MCF 10A (cell line): ENCODE measurements at places on chromosomes 11 and 22.

- DNase-seq: no peak
Measured at GRCh38 chr22:39925273-39925672, 24.4 kb downstream of the GRAP2 start.

DNA sequence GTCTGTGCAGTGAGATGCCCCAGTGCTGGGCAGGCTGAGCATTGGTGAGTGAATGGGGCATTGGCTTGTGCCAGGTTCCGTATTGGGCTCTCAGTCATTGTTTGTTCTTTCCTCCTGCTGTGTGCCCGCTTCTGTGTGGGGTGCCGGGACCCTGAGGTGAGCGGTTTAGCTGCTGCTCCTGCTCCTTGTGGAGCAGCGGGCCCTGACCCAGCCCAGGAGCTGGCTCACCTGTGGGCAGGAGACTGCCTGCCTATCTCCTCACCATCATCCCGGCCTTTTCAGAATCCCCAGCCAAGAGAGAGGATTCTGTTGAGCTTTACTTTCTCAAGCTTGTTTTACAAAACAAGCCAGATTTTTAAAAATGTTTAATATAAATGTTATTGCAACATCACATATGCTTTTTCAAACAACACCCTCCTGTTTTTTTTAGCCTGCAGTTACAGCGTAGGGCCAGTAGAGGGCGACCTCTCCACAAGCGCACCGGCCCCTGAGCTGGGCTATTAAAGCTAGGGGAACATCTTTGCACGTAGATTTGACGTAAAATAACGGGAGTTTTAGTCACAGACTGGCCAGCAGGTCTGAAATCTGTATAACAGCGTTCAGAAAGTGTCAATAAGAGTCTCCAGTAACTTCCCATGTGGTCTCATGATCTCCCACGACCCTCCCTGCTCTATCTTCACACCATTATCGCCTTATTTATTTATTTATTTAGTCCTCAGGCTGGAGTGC lies 25.1 kb upstream of the RELT start:
- peak; percentile 72 for DNase-seq

GRCh38 chr11:83571302-83571701 lies 285.1 kb upstream of the CCDC90B start:
- peak; percentile 5 for DNase-seq

DNA sequence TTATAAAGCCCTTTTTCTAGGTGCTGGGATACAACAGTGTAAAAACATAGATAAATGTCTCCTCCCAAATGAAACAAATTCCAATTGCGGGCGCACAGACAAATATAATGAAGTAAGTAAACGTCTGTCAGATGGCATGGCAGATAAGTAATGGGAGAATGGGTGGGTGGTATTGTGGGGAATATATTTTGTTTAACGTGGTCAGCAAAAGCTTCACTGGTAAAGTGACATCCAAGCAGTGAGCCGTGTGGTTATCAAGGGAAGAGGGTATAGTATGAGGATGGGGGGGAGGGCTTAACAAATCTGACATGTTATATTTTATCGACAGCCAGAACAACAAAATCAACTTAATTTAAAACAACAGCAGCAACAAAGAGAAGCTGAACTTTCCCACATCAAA lies 1.2 kb downstream of the SVIP start:
- DNase-seq: no peak

- DNase-seq: no peak
Measured at GRCh38 chr11:108713076-108713790, 48.4 kb downstream of the DDX10 start.

DNA sequence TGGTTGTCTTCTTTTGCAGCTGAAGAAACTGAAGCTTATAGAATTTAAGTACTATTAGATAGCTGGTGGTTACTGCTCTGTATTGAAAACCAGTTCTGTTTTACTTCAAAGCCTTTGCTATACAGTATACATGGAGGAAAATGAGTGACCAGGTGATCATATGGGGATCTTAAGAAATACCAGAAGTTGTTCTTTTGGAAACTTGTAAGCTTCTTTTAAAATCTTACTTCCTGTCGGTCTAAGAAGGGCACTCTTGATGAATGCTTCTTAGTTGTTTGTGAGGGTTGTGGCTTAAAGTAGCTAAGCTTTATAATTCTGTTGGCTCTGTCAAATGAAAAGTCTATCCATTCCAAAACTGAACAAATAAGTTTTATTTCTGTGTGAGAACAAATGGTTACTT lies 55.2 kb downstream of the PDE3B start:
- no peak for DNase-seq

DNA sequence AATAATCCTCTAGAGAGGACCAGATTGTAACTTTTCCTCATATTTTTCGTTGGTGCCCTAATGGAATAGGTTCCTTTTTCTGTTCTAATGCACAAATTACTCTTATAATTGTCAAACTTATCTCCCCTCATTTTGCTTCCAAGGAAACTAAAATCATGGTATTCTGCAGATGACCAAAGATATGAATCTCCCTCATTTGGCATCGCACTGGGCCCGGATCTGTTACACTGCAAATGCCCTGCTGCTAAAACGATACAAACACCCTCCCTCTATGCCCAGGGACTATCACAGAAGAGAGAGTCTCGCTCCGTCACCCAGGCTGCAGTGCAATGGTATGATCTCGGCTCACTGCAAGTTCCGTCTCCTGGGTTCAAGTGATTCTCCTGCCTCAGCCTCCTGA lies 7.6 kb downstream of the KLHDC7B start:
- no peak for DNase-seq

- peak; percentile 44 for DNase-seq
Measured at GRCh38 chr11:72483412-72484186, 49.3 kb upstream of the CLPB start.

DNA sequence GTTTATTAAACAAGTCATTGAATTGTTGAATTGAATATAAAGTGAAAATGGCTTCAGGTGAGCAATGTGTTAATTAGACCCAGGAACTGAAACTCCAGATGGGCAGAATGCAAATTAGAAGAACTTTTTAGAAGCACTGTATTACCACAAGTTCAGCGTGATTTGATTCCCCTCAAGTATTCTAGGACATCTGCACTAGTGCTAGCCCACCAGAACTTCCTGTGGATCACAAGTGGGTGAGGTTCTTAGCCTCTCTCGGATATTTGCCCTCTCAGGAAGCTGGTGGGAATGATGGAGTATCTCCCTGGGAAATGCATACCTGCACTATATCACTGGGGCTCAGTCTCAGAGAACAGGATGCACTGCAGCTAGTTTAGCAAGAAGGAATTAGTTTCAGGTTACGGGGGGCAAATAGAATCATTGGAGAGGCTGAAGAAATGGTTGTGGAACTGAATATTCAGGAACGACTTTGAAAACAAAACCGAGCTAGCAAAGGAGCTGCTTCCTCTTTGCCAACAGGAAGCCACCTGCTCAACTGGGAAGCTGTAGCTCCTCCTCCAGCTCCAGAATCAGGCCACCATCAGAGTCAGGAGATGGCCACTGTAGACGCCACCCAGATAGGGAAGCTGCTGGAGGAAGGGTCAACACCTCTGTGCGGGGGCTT lies 74.3 kb downstream of the DHCR7 start:
- DNase-seq: no peak

DNA sequence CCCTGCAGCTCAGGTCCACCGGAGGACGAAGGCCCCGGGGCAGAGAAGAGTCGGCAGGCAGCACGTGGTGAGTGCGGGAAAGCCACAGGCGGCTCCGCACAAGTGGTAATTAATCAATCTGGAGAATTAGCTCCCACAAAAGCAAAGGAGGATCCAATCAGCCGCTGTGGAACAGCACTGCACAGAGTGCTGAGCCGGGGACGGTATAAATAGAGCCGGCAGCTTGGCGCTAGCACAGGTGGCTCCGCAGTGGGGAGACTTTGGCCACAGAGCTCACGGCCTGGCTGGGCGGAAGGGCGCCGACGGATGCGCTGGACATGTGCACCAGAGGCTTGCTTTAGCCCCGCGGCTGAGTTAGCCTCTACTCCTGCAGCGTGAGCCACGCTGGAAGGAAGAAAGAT lies 48.9 kb downstream of the IGSF9B start:
- DNase-seq: no peak

DNA sequence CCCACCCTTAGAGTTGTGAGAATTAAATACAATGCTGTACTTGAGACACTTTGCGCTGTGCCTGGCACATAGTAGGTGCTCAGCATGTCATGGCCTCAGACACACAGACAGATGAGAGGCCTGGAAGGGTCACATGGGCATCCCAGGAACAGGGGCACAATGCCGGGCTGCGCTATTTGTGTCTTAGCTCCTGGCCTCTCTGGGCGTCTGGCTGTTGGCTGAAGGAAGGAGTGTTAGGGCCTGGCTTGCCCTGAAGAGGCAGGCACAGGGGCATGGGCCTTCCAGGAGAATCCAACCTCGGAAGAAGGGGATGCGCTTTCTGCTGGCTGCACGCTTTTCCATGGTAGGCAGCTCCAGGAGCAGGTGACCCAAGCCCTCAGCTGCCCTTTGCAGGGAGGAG lies 41.4 kb downstream of the ST14 start:
- no peak for DNase-seq

DNA sequence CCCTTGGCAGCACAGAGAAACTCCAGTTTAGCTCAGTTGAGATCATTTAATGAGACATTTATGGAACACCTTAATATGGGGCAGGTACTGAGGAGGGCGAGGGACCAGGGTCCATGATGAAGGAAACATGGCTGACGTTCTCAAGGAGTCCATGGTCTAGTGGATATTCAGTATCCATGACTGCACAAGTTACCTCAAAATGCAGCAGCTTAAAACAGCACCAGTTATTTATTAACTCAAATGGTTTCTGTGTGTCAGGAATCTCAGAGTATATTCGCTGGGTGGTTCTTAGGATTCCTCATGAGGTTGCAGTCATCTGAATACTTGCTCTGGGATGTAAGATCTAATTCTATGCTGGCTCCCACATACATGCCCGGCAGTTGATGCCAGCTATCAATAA lies 346.8 kb downstream of the LARGE1 start:
- no peak for DNase-seq
